ENCODE measurements at places on chromosomes 13 and 19. TPM values are rescaled to one million over a fixed set of nuclear protein-coding genes. Genes with fewer than 3 reads are reported as not detected.

- DNase-seq, result peak; percentile 99
Observed at GRCh38 chr19:9792206-9793070, 23.9 kb upstream of the ZNF846 start.

GRCh38 chr19:18097217-18097992 lies at the start of gene MAST3:
TSS of gene MAST3 (plus strand) at chr19:18097778. CDS start at chr19:18097793, 15 bp downstream.
- DNase-seq, result peak; percentile 91

Gene NANOS2
- not detected for total RNA-seq

- DNase-seq, result no peak
Observed at GRCh38 chr19:47370045-47370611, 21.0 kb downstream of the DHX34 start.

DNA sequence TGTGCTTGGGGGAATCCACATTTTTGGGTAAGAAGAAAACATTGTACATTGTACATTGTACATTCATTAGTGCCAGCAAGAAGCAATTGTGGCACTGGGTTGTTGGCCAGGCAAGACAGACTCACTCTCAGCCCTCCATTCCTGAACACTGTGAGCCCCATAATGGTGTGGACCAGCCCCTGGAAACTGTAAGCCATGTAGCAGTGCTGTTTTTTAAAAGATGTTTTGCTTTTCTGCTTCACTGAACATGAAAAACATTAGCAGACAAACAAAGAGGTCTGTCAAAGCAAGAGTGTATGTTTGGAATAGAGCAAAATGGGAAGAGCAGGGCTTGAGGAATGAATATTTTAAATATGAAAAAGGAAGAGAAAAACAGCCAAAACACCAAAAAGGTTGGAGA lies 39.1 kb upstream of the IL17D start:
- no peak for DNase-seq

Gene ATP5F1D
- 7.1 TPM for total RNA-seq

Gene PRODH2
- total RNA-seq, result not detected

DNA sequence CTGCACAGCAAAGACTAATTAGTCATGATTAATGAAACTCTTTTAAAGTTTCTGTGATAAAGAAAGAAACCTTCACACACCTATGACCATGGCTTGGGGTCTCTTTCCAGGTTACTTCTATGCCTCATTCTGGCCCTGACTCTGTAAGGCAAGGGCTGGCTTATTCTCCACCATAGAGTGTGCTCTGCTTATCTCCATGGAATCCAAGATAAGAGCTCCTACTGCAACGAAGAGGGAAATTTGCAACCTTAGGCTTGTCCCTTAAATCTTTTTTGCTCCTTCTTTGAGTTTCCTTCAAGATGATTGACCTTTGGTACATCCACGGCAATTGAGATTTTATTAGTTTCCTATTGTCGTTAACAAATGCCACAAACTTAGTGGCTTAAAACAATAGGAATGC lies 239.9 kb downstream of the SPRY2 start:
- DNase-seq, result no peak

- DNase-seq, result no peak
Observed at GRCh38 chr13:96532804-96533203, 442.9 kb downstream of the HS6ST3 start.

DNA sequence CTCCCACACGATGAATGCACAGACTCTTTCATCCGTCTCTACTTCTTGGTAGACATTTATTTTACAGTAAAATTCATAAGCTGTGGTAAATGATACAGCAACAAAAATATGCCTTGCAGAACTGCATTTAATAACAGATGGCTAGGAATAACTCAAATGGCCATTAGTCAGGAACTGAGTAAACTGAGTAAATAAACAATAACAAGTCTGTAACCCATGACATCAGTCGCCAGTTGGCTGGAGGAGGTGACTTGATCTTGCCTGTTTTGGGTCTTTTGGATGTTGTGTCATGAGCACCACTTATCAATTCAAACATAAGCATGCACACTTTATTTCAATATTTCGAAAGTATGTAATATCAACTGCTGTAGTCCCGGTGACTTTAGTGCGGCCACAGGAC lies 632.6 kb upstream of the ARGLU1 start:
- no peak for DNase-seq

Gene SLC7A9
- not detected for total RNA-seq

DNA sequence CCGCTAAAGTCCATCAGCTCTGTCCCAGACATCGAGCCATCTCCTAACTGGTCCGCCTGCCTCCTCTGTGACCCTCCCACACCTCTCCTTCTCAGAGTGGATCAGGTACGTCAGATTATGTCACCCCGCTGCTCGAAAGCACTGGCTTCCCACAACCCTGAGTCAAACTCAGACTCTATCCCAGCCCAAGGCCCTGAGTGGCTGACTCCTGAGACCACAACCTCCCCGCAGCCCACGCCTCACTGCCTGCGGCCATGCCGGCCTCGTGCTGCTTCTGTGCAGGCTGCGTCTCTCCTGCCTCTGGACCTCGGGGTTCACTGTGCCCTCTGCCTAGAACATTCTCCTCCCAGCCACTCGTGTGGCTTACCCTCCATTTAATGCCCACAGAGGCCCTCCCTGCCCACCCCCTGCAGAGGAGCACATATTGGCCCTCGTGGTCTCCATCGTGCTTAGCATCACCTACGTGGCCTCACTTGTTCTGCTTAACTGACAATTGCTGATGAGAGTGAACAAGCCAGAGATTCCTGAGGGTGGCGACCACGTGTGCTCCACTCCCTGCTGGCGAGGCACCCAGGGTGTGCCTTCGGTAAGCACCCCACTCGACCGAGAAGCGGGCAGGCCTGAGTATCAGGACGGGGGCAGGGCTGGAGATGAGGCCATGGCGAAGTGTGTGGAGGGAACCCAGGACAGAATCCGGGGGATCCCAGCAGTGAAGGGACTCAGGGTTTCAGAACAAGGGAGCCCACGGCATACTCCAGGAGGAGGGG lies 13.5 kb upstream of the FKRP start:
- DNase-seq, result no peak

Gene CEBPA
- total RNA-seq, result 2.9 TPM

Gene KIR2DL1
- total RNA-seq, result not detected

GRCh38 chr19:41327576-41328156 lies 17.7 kb downstream of the CCDC97 start:
- DNase-seq, result no peak

- no peak for DNase-seq
Observed at GRCh38 chr19:42345191-42345812, 19.9 kb downstream of the MEGF8 start.

- no peak for DNase-seq
Observed at GRCh38 chr19:10521461-10522171, 4.4 kb upstream of the S1PR5 start.

Gene CLIP3
- total RNA-seq, result 8.2 TPM

GRCh38 chr13:37495046-37495445 lies 103.5 kb downstream of the POSTN start:
- no peak for DNase-seq

Gene PCSK4
- total RNA-seq, result 12.5 TPM

DNA sequence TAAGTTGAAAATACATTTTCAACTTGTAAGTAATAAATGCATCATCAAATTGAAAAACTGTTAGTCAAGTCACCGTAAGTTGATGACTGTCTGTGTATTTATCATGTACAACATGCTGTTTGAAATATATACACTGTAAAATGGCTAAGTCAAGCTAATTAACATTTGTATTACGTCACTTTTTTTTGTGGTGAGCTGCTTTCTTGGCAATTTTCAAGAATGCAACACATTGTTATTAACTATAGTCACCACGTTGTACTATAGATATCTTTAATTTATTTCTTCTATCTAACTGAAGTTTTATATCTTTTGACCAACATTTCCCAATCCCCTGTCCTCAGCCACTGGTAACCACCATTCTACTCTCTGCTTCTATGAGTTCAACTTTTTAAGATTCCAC lies 57.0 kb downstream of the RBM26 start:
- DNase-seq, result no peak

GRCh38 chr19:30685426-30686000 lies 313.3 kb downstream of the ZNF536 start:
- no peak for DNase-seq

Gene UBE2L5
- not detected for total RNA-seq

Gene ANKLE1
- total RNA-seq, result 2.3 TPM

DNA sequence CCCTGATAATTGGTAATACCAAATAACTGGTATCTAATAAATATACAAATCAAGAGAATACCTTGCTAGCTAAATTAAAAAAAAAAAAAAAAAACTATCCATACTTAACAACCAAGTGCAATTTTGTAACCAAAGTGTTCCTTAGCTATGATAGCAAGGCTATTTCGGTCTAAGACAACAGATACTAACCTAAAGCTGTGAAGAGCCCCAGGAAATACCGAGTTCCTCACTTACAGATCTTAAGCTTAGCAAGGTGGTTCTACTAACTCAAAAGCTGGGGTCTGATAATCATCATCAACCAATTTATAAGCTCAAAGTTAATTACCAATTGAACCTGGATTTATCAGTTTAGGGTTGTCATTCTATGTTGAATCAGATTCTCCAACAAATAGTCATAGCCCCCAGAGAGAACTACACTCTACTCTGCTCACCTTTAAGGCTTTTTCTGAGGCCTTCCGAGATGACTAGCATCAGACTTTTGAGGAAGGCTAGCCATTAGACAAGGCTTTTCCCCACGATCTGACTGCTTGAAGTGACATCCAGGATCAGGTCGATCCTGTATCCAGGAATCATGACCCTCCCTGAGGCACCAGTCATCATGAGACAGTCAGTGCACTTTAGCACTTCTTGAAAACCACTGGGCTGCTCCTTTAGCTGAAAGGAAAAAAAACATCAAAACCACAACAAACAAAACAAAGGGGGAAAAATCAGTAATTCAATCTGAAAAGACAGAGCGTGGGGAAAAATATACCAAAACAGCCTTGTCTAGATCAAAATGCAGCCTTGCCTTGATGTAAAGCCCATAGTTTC lies 31.9 kb downstream of the INTS6 start:
- DNase-seq, result no peak

- DNase-seq, result no peak
Observed at GRCh38 chr13:89214185-89214584, 1543.0 kb downstream of the SLITRK5 start.

GRCh38 chr19:46125447-46125846 lies 959 bp upstream of the IGFL3 start:
- no peak for DNase-seq

Gene GYS1
- total RNA-seq, result 17.7 TPM

DNA sequence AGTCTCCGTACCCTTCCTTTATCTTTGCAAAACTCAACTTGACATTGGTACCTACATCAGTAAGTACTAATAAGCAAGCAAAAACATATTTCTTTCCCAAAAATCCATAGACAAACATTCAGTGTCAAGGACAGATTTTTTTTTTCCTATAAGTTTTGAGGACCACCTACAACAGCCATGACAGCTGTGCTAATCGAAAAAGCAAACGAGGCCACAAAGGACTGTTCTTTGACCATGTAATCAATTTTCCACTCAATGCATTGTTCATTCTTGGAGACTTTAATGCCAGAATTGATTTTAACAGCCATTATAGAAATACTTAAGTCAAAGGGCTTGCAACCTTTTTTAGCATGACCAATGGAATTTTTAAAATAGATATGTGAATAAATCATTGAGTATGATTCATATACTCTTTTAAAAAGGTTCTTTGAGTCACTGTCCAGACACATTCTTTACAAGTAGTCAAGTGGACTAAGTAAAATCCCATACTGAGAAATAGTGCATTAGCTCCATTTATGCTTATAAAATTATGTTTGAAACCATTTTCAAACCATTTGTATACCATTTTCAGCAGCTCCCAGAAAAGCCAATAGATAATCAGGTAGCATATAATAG lies 323.9 kb downstream of the MZT1 start:
- DNase-seq, result no peak

Gene KCNJ14
- total RNA-seq, result 0.69 TPM

Gene ERVK3-1
- total RNA-seq, result 49.8 TPM

Gene LIN7B
- total RNA-seq, result 9.2 TPM

GRCh38 chr13:36192166-36192565 lies 22.2 kb downstream of the SOHLH2 start:
- DNase-seq, result no peak

DNA sequence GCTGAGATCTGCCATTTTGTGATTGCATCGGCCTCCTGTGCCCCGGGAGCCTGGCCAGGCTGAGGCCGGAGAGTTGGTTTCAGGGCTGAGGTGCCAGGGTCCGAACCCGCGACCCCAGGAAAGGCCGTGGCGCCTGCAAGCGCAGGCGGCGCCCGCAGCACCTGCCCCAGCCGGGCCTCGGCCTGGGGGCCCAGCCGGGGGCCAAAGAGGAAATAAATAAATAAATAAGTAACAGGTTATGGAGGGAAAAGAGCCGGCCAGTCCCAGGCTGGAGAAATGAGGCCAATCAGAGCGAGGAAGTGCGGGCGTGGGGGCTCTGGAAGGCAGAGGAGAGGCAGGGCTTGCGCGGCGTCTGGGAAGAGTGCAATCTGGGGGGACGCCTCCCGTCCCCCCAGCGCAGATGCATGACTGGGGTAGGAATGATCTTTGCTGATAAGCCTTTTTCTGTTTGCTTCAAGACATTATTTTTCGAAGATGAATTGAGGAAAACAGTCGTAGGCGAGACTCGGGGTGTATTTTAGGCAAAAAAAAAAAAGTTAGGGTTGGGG lies 145.6 kb upstream of the ZNF536 start:
- peak; percentile 48 for DNase-seq

DNA sequence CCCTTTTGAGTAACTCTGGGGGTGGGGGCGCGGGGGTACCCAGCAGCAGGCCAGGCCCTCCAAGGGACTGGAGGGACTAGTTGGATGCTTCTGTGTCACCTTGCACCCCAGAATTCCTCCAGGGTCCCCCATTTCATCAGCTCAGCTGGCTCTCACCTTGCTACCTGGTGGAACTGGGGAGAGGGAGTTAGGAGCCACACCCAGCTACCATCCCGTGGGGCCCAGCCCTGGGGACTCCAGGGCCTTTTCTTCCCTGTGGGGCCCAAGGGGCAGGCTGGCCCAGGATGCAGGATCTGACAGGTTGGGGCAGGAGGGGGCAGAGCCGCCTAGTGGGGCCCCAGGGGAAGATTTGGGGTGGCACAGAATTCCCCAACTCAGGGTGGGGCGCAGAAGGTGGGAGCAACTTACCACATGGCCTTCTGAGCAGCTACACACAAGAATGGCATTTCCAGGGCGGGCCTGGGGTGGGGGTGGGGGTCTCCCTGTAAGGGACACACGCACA lies 32.8 kb upstream of the NANOS3 start:
- DNase-seq, result no peak

Gene AMH
- total RNA-seq, result 3.5 TPM

Gene PLD3
- 289 TPM for total RNA-seq

- peak; percentile 43 for DNase-seq
Observed at GRCh38 chr13:67231289-67232000, 1.3 kb upstream of the PCDH9 start.

Gene FARP1
- 52.9 TPM for total RNA-seq

DNA sequence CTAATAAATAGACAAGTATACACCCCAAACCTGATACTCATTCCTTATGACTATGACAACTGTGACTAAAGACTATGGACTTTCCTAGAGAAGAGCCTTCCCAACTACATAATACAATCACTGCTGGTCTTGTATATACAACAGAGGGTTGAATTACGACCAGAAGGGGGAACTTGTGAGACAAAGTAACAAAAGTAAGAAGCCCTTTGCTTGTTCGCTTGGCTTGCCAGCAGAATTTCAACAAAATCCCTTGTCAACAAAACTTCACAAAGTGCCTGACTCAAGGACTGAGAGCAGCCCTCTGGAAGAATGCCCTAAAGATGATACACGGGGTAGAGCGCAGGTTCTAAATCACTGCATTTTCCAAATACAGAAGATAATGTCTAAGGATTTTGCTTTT lies 99.4 kb downstream of the WASF3 start:
- peak; percentile 70 for DNase-seq

Gene EFNA2
- total RNA-seq, result 34.7 TPM
